NCI-H446 treated with DMSO at 0.1 percent for 48 hours (cell line): ENCODE measurements at places on chromosomes 13 and 19.

DNA sequence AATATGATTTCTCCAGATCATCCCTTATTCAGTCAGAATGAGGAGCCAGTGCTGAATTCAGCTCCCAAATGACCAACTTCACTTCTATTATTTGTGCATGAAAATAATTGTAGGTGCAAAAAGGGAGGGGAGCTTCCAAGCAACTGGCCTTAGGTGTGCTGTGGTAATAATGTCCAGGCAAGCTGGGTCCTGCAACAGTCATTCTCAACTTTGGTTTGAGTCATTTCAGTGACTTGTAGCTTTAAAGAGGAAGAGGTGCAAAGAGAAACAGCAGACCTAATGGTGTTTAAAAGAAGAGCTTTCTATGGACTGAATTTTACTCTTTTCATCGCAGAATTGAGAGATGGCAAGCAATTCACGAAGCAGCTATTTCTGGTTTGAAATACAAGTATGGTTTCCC is 29.2 kb upstream of the FGF9 start:
- DNase-seq = no peak

GRCh38 chr13:113814435-113814821 is 49.4 kb downstream of the GAS6 start:
- no peak for DNase-seq

DNA sequence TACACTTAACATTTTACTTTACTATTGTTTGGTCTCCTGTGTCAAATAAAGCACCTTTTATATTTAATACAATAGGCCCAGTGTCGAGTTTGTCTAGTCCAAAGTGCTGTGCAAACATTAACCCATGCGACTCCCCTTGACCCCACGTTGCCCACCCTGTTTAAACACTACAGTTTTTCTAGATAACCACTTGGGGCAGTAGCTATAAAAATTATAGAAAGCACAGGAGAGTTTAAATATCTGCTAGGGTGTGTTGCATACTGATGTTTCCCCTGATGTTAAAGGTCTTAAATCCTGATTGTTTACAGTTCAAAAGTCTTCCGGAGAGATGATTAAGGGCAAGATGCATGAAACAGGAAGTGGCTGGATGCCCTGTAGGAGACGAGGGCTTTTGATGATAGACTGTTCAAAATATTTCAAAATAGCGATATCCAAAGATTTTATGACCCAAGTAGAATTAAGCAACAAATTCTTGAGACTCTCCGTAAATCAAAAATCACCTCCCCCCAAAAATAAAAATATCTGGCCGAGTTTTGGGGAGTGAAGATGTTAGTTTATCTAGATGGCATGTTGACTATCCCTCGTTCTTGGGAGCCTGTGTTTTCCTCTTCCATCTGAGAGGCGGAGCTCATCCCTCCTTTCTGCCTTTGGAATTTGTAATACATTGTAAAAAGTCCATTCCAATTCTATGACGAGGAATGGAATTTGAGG is 167.1 kb downstream of the FGF9 start:
- no peak for DNase-seq

- DNase-seq = peak; percentile 45
These were observed 264.3 kb downstream of the FOXO1 start for GRCh38 chr13:40401911-40402776.

DNA sequence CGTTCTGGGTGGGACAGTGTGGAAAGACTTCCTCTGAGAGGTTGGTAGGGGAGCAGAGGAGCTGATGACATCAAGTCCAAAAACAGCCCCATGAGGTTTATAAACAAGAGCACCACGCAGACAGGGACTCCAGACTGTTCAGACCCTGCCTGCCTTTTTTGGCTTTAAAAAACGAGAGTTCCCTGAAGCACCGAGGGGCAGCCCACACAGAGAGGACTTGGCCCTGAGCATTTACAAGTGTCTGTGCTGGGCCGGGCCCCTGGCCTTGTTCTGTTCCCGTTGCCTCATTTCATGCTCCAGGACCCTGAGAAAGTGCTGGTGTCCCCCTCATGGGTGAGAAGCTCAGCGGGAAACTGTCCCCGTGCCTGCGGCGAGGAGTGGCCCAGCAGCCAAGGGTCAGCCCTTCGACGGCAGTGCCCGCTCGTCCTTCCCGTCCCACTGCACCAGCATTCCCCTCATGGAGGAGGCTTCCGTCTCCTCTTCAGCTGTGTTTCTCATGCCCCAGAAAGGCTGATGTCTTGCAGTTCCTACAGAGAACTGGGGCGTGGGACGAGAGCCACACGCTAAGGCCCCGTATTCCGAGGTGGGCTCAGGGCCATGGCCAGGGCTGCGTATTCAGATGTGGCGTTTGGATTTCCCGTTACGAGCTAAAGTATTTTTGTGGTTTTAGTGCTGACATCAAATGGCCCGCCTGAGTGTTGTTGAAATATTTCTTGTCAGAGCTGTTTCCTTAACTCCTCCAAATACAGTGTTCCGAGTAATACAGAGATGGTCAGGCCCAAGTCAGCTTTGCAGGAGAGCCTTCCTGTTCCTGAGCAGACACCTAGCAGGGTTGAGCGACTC is 93.5 kb downstream of the ATP11A start:
- DNase-seq = no peak
